ENCODE measurements at places on chromosomes 11 and 22.

- DNase-seq, result no peak
These were observed 21.9 kb downstream of the IGHMBP2 start for GRCh38 chr11:68925611-68926010.

DNA sequence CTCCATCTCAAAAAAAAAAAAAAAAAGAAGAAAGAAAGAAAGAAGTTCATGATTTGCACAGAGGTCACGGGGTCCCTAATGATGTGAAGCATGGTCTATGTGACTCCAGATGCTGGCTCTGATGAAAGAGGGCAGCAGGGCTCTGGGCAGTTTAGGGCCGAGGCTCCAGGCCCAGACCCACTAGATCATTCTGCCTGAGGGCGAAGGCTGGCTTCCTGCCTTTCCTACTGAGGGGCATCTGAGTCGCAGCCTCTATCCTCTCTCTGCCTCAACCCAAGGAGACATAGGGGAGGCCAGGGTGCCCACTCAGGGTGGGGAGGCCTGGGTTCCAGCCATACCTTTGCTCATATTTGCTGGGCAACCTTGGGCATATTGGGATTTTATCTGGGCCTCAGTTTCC, 4.8 kb downstream of the SLC35E4 start:
- no peak for DNase-seq

- no peak for DNase-seq
These were observed 684.4 kb downstream of the NTM start for GRCh38 chr11:132054822-132055221.

DNA sequence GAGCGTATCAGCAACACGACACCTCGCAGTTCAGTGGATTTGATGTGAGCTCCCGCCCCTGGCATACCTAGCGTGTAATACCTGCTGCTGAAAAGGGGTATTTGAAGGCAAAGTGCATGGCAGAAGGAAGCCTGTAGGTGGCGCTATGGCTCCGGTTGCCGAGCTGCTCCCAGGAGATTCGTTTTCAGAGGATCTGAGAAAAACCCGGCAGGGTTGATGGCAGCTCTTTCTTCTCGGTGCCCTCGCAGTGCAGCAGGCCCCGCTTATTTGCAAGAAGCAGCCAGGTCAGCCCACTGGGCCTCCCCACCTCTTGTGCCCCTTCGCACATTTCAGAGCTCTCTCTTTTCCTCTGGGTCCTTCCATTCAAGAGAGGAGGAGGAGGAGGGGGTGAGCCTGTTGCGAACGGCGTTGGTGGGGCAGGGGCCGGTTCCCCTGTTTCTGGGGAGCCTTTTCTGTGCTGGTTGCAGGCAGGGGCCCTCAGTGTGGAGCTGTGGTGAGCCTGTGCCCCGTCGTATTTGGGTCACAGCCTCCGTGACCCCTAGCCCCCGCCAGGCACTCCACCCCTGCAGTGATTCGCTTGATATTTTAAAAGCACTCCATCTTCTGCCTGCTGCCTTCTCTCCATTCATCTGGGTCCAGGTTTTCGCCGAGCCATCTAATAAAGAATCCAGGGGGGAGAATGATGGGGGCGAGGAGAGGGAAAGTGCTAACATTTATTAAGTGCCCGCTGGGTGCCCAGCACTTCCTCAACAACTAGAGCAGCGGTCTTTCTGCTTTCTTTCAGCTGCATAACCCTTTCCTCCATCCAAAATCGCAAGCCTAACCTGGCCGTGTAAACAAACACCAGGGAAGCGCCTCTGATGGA, 85.3 kb upstream of the SYT13 start:
- peak; percentile 46 for DNase-seq

DNA sequence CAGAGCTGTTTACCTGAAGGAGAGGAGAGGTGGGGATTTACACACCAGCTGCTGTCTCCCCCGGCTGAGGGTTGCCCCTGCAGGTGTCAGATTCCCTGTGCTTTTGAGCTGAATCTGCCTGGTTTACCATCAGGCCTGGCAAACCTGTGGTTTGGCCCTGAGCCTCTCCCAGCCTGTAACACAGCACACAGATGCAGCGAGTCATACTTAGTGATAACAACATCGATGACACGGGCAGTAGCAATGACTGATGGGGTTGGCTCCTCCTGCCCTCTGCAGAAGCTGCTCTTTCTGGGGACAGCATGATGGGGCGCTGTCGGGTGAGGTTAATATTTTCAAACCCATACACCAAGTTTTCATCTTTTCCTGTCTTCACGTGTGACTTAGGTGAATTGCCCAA, 380.0 kb upstream of the B3GAT1 start:
- no peak for DNase-seq

- no peak for DNase-seq
These were observed 22.2 kb downstream of the IL10RA start for GRCh38 chr11:118008271-118008911.

- no peak for DNase-seq
These were observed 1.8 kb downstream of the BCL9L start for GRCh38 chr11:118923721-118924587.

GRCh38 chr11:78256962-78257361, 68.2 kb downstream of the USP35 start:
- DNase-seq, result no peak

DNA sequence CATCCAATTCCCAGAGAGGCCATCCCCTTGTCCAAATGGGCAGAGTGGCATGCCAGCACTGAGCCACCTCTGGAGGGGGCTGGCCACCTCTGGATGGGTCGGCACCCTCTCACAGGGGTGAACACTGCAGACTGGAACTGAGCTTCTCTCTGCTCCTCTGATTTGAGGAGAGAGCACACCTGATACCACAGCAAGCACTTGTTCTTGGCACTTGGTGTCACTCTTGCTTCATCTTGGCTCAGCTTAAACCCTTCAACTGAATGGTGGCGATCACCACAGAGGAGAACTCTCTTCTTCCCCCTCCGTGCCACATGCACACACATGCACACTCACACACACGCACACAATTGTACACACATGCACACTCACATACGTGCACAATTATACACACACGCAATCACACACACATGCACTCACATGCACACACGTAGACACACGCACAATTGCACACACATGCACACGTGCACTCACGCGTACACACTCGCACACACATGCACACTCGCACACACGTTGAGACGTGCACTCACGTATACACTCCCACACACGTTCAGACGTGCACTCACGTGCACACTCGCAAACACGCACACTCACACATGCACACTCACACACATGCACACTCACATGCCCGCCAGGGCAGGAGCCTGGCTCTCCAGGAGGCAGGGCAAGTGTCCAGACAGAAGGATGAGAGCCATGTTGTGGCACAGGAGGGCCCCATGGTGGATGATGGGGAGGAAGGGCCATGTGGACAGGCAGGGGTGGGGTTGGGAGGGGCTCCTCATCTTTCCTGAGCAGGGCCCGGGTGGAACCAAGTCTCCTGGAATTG, 23.4 kb downstream of the OVOL1 start:
- no peak for DNase-seq

GRCh38 chr11:64759131-64759721, 548 bp downstream of the PYGM start:
- no peak for DNase-seq

- DNase-seq, result no peak
These were observed 2.3 kb downstream of the IRF7 start for GRCh38 chr11:613369-613968.

DNA sequence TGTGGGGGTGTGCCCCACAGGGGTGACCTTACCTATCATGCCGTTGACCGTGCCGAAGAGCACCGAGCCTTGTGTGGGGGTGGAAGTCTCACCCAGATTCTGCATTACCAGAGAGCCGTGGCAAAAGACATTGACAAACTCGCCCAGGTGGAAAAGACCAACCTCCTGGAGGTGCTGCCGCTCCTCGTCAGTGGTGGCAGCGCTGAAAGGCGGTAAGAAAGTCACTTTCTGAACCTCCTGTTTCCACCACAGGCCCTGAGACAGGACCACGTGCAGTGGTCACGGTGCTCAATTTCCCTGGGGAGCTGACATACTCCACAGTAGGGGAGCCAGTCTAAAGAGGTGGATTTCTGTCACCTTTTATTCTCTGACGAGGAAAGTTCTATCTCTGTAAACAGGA, 7.4 kb upstream of the VWCE start:
- no peak for DNase-seq

GRCh38 chr22:40518840-40519239, 117.7 kb downstream of the MRTFA start:
- DNase-seq, result no peak

DNA sequence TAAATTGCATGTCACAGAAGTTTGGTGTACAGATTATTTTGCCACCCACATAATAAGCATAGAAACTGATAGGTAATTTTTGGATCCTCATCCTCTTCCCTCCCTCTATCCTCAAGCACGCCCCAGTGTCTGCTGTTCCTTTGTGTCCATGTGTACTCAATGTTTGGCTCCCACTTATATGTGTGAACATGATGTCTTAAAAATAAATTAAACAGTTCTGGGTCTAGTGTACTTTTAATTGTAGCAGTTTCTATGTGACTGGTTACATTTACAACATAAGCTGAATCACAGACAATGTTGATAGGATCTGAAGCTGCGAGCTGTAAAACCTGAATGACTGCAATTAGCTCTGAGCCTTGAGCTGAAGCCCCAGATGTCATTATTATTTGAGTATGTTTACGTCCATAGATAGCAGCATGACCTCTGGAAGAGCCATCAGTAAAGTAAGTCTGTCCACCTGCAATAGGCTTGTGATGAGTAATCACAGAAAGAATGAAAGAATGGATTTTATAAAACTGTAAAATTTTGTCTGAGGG, 29.7 kb downstream of the OR10A6 start:
- no peak for DNase-seq

- no peak for DNase-seq
These were observed 90.5 kb upstream of the XKR3 start for GRCh38 chr22:16915701-16916100.

DNA sequence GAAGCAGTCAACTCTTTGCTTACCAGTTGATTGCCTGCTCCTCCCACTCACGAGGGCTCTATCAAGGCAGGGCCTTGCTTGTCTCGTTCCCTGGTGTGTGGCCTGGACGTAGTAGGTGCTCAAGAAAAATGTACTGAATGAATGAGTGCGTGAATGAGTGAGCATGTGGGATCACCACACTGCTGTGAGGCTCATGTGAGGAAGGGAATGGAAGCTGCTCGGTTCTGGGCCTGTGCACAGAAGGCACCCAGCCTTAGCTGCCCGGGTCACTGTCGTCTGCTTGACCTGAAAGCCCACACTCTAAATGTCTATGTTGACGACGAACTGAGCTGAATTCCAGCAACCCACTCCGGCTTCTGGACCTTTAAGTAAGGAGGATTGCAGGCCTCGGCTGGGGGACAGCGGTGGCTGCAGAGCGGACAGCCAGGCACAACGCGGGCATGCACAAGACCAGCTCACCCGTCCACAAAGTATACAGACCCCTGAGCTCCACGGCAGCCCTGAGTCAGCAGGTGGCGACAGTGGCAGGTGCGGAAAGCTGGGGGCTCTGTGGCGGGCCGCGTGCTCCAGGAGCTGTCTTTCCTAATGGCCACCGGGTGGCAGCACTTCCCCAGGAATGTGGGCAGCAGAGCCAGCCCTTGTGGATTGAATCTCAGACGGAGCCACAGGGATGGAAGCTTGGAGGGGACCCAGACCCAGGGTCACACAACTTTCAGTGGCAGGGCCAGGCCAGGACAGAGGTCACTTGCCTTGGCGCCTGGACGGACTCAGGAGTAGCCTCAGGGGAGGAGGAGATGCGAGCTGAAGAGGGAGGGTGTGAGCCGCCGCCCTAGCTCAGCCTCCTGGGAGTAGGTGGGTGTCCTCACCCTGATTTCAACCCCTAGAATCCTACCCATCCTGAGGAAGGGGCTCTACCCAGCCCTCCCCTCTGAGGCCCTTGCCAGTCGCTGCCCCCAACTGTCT, 5.0 kb upstream of the PICK1 start:
- DNase-seq, result peak; percentile 46

DNA sequence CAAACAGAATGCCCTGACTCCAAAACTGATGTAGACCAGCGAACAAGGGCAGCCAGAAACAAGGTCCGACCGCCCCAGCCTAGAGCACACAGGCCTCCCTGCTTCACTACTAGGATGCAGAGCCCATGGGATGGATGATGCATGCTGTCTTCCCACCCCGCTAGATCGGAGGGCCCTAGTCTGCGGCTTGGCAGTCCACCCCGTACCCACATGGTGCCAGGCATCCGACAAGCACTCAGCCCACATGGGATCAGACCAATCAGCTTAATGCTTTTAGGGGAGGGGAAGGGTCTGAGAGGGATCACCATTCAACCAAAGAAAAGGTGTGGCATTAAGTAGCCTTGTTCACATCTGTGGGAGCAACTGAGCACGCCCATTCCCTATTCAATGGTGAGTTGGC, 30.6 kb downstream of the PISD start:
- DNase-seq, result no peak

GRCh38 chr11:29773656-29774264, 243.1 kb downstream of the KCNA4 start:
- DNase-seq, result no peak

DNA sequence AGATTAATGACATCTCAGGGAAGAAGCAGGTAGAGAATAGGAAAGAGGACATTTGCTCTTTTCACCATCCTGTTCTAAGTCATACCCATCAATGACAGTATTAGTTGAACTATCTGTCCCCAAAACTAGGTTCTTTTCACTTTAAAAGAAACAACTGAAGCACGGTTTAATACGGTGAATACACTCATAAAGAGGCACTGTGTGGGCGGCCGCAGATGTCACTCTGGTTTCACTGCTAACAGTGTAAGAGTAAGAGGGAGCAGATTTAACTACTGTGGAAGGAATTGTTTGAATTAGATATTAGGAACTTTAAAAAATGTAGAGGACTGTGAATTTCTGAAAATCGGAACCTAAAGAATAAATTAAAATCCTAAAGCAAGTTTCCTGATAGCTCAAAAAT, 49.5 kb downstream of the VSIG10L2 start:
- DNase-seq, result no peak

- DNase-seq, result no peak
These were observed 24.3 kb upstream of the HIKESHI start for GRCh38 chr11:86277741-86278140.

- DNase-seq, result no peak
These were observed 274.8 kb downstream of the CTTN start for GRCh38 chr11:70672991-70673653.

Measured in DMS 273 treated with DMSO at 0.1 percent for 48 hours (cell line).